ENCODE measurements at places on chromosomes 12 and 14.

DNA sequence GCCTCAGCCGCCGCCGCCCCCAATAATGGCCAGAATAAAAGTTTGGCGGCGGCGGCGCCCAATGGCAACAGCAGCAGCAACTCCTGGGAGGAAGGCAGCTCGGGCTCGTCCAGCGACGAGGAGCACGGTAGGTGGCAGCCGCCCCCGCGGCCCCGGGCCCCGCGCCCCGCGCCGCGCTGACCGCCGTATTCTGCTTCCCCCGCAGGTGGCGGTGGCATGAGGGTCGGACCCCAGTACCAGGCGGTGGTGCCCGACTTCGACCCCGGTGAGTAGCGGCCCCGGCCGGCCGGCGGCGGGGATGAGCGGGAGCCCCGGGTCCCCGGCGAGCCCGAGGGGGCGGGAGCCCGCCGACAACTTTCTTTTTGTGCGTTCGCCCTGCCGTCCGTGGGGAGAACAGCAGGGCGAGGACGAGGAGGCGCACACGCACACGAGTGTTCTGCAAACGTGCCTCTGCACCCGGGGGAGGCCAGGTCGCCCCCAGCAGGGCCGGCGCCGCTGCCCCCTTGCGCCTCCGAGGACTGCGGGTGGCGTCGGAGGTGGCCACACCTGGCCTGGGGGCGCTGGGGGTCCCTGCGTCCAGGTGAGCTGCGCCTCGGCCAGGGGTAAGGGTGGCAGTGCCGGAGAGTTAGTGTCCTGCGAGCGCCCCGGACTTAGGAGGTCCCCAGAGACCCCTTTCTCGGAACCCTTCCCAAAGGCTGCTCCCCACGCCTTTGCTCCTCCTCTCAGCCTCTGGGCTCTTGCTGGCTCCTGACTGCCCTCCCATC lies 794 bp downstream of the RCOR1 start:
- peak; percentile 37 for DNase-seq

DNA sequence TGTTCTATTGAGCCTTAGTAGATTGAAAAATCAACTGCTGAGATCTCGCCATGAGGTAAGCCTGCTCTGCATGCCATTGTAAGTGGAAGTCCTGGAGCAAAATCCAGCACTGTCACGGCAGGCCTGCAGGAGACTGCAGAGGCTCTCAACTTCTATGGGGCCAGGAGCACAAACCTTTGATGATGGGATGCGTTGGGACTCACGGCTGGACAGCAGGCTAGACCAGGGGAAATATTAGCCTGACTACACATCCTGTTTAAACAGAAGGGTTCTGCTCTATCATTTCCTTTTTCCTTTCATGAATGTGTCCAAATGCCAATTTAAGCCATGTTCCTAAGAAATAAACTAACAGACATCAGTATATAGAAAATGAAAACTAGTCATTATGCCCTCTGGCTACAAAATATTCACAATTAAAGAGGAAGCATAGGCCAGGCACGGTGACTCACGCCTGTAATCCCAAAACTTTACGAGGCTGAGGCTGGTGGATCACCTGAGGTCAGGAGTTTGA lies 33.9 kb upstream of the RASSF8 start:
- DNase-seq: no peak

DNA sequence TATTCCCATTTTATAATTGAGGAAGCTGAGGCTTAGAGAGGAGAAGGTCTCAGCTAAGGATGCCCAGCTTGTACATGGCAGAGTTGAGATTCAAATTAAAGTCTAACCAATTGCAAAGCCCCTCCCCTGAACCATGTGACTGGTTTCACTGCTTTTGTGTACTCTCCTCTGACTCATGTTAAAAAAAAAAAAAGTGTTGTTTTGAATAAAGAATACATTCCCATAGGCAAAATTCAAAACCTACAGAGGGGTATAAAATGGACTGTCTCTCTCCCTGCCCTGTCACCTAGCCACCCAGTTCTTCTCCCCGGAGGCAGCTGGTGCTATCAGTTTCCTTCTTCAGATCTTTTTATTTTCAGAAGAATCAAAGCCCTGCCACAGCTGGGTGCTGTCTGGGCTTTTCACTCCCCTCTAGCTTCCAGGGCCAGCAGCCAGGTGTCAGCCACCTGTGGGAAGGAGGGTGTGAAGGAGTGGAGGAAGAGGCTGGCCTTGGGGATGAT lies 5.4 kb downstream of the PSMD9 start:
- DNase-seq: no peak

- no peak for DNase-seq
Observed at GRCh38 chr12:68356986-68357385, 24.8 kb upstream of the MDM1 start.

DNA sequence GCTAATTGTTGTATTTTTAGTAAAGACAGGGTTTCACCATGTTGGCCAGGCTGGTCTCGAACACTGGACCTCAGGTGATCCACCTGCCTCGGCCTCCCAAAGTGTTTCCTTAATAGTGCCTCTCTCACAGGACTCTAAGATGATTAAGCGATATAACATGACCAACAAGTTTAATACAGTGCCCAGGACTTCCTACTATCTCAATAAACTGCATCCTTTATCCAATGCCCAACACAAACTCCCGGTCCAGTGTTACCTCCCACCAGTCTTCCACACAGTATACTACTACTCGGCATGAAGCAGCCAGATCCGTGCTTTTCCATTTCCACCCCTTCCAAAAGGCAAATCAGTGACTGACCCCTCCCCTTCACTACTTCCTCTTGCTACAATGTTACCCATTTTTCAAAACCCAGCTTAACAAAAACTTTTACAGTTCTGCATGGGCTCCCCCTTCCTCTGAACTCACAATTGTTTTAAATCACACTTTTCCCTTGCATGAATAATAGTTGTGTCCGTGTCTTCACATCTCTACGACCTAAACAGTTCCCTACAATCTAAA lies 900 bp downstream of the NOP2 start:
- DNase-seq: no peak

- no peak for DNase-seq
Observed at GRCh38 chr12:122228092-122228491, 2.2 kb upstream of the DIABLO start.

- no peak for DNase-seq
Observed at GRCh38 chr12:81329085-81329484, 251.2 kb downstream of the ACSS3 start.
